ENCODE measurements at places on chromosomes 2 and 18.

DNA sequence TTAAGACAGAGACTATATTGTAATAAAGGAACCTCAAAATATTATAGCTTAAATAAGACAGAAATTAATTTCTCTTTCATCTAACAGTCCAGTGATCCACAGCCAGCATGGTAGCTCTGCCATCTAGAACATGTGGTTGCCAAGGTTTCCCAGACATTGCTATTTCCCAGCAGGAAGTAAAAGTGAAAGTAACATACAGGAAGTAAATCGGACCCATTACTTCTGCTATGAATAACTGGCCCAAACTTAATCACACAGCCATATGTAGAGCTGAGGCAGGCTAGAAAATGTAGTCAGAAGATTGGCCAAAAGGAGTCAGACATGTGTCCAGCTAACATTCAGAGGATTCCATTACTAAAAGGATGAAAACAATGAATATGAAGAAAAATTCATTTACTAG lies 71.0 kb downstream of the NOL4 start:
- no peak for DNase-seq

GRCh38 chr18:75109319-75109691 lies 99.6 kb downstream of the PTGR3 start:
- DNase-seq: no peak

DNA sequence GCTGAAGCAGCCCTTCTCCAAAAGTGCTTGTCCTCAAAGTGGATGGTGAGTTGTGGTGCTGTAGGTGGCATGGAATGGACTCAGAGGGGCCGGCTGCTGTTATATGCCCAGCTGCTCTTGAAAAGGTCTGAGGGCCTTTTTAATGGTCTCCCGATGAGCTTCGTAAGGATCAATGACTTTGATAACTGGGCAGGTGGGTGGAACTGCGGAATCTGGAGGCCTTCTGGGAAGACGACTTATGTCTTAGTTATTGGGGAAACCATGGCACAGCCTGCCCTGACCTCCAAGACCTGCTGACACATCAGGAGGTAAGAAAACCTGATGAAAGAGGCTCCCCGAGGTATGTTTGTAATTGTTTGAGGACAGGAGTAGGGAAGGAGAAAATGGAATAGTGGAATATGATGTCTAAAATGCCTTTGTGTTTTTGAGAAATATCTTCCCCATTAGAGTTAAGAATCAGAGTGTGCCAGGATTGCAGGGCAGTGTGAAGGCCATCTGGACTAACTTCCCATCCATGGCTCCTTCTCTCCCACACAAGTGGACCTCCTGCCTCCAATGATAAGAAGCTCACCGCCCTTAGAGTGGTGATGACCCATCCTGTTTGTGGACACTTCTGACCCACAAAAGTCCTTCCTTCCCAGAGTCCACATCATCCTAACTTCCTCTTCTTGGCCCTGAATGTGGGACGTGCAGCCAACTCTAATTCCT lies 236.1 kb downstream of the FHOD3 start:
- DNase-seq: no peak

DNA sequence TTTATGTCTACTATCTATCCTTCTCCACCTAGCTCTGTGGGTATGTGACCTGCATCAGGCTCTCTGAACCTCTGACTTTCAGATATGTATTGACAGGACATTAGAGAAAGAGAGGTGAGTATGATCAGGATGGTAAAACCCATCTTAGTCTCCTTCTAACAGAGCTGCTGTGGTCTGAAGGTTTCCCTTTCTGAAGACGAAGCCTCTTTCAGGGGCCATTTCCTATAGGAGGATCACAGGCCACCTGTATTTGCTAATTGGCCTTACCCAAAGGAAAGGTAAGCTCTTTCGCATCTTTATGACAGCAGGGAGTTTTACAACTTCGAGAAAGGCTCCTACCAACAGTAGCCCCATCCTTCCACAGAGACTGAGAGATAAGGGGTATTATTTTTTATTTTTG lies 442.9 kb downstream of the KCNJ3 start:
- DNase-seq: no peak
